CD4-positive, alpha-beta T cell treated with Interferon alpha-2 for 1 hour (primary cell): ENCODE measurements at places on chromosomes 12 and 14.
A peak's percentile ranks its signal among the peaks of the same experiment; 100 is the strongest.

- DNase-seq: peak; percentile 23
Observed at GRCh38 chr12:92502417-92503028, 200.3 kb upstream of the PLEKHG7 start.

- no peak for DNase-seq
Observed at GRCh38 chr14:21278632-21279031, 1.3 kb upstream of the RPGRIP1 start.

DNA sequence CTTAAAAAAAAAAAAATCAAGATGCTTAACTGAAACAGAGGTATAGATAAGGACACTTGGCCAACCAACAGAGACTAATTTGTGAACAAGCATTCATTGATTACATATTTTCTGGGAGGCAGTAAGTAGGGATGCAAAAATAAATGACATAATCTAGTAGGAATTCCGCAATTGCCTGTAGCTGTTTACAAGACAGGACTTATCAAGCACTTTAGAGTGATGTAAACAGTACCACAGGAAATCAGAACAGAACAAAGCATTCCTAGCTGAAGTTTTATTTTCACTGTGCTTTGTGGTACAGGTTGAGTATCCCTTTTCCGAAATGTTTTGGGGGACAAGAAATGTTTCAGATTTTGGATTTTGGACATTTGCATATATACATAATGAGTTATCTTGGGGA is 68.2 kb upstream of the FGD4 start:
- no peak for DNase-seq

DNA sequence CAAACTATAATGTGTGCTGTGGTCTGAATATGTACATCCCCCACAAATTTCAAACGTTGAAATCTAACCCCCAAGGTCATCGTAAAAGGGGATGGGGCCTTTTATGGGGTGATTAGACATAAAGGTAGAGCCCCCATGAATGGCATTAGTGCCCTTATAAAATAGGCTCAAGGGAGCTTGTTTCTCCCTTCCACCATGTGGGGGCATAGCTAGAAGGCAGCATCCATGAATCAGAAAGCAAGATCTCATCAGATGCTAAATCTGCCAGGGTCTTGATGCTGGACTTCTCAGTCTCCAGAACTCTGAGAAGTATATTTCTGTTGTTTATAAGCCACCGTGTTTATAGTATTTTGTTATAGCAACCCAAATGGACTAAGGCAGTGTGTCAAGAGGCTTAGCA is 33.4 kb upstream of the IGF1 start:
- DNase-seq: no peak

DNA sequence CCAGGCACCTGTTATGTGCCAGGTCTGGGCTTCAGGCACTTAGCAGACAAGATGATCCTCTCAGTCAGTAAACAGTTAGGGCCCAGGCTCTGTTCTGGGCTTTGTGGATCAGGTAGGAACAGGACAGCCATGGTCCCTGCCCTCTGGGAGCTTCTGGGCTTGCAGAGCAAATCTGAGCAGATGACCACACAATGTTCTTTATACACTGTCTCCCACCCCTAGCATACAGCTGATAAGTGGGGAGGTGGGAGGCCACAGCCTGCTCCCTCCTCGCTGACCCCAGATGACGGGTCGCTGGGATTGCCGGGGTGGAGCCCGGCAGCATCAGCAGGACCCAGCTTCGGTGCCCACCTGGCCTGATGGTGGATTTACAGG is 53.1 kb upstream of the RIN3 start:
- no peak for DNase-seq
